ENCODE measurements at places on chromosomes 6 and 20. TPM values are rescaled to one million over a fixed set of nuclear protein-coding genes. Genes with fewer than 3 reads are reported as not detected.

CFAP61 gene
- 0.52 TPM for total RNA-seq

SAMHD1 gene
- total RNA-seq: 87.7 TPM

RBM24 gene
- 2.3 TPM for total RNA-seq

SYTL3 gene
- 1.8 TPM for total RNA-seq

AVP gene
- not detected for total RNA-seq

GSTA3 gene
- total RNA-seq: not detected

RIMS4 gene
- total RNA-seq: 0.26 TPM

NFATC2 gene
- total RNA-seq: 4.9 TPM

DUSP15 gene
- 2.9 TPM for total RNA-seq

MUC21 gene
- not detected for total RNA-seq

DZANK1 gene
- total RNA-seq: 1.6 TPM

- H3K4me3 ChIP-seq: no peak overlapping the region
- H3K27me3 ChIP-seq: no peaks in the 10 kb centered on the region
- no peaks in the 10 kb centered on the region for H3K36me3 ChIP-seq
- no peak for DNase-seq
- no peak overlapping the region for H3K27ac ChIP-seq
- no peaks in the 10 kb centered on the region for H3K4me1 ChIP-seq
These were observed 271.1 kb downstream of the SAMD5 start for GRCh38 chr6:147779624-147780023.

- H3K4me1 ChIP-seq: no peaks in the 10 kb centered on the region
- H3K27me3 ChIP-seq: no peaks in the 10 kb centered on the region
- H3K36me3 ChIP-seq: no peaks in the 10 kb centered on the region
These were observed 93.3 kb downstream of the EDN1 start for GRCh38 chr6:12383448-12383847.

DNA sequence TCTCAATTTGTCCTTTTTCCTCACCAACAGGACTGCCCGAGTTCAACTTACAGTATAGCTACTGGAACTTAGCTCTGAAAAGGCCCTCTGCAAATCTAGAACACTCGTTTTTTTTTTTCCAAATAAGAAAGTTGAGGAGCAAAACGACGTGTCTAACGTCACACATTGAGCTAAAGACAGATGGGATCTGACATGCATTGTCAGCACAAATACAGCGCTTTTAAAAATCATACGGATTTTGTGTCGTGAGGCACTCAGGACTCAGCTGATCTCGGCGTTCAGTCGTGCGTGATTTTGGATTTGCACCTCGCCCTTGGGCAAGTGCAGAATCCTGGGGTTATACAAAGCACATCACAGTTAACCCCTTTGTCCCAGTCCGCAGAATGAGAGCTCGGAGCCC is 94.7 kb upstream of the ZNF322 start:
- no peak overlapping the region for H3K27ac ChIP-seq
- no peak overlapping the region for H3K4me3 ChIP-seq
- DNase-seq: no peak
- no peaks in the 10 kb centered on the region for H3K4me1 ChIP-seq
- H3K36me3 ChIP-seq: no peaks in the 10 kb centered on the region

DNA sequence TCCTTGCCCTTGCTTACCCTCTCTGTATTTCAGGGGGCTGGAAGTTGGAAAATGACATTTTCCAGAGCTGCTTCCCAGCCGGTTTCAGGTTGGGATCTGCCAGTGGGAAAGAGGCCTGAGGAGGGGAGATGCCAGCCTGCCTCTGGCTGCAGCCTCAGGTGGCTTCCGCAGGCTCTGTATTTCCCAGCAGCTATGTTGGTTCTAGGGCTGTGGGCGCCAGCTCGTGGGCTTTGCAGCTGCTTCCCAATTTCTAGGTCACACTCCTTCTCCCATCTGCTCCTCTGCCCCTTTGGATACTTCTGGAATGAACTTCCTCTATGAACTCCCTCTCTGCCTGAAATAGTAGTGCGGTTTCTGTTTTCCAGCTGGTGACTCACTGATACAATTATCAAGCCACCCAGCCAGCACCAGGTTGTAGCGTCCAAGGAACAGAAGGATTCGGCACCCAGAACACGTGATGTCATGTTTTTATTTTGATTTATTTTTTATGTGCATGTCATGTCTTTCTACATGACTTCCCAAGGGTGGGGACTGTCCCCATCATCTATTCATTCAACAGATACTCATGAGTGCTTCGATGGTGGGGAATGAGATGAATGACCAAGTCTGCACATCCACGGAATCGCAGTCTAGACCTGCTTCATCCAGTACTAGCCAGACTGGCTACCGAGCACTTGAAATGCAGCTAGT is 38.0 kb downstream of the TGM2 start:
- no peak for DNase-seq
- no peak overlapping the region for H3K4me3 ChIP-seq
- peaks cover 35% of the 10 kb centered on the region for H3K4me1 ChIP-seq
- H3K27me3 ChIP-seq: no peaks in the 10 kb centered on the region
- peak overlapping the region; percentile 52 for H3K27ac ChIP-seq

DNA sequence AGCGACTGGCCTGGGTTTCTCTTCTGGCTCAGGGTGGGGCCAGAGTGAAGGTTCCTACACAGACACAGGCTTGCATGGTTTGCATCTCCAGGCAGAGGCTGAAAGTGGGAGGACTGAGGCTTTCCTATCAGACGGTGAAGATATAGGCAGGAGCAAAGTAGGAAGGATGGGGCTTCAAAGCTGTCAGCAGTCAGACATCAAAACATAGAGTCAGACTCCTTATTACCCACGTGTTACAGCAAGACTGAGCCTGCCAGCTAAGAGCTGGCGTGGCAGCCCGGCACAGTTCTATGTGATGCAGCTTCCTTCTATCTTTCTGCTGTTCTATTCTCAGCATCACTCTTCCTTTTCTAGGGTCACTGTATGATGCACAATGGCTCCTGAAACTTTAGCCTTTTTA is 445.1 kb downstream of the DOK5 start:
- H3K36me3 ChIP-seq: no peaks in the 10 kb centered on the region
- no peak for DNase-seq
- no peaks in the 10 kb centered on the region for H3K4me1 ChIP-seq
- H3K4me3 ChIP-seq: no peak overlapping the region
- H3K27me3 ChIP-seq: no peaks in the 10 kb centered on the region
- no peak overlapping the region for H3K27ac ChIP-seq

DNA sequence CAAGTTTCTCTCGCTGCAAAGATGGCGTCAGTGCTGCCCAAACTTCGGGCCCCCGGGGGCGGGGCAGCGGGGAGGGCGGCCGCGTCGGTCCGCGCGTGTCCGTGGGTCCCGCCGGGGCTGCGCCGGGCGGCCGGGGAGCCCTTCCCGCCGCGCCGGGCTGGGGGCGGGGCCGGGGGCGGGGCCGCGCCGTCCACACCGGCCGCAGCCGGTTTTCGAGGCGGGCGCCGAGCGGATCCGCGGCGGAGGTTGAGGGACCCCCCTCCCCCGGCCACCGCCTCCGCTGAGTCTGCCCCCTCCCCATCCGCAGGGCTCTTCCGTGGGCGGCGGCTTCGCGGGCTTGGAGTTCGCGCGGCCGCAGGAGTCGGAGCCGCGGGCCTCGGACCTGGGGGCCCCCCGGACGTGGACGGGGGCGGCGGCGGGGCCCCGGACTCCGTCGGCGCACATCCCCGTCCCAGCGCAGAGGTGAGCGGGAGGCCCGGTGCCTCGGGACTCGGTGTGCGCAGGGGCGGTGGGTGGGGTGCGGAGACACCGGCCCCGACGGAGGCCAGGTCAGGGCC is 572 bp downstream of the SLC2A4RG start:
- peak overlapping the region; percentile 14 for H3K4me3 ChIP-seq
- no peak for DNase-seq
- H3K27me3 ChIP-seq: no peaks in the 10 kb centered on the region
- peak overlapping the region; percentile 85 for H3K27ac ChIP-seq

GRCh38 chr6:128723667-128724066 is 159.3 kb upstream of the LAMA2 start:
- no peaks in the 10 kb centered on the region for H3K4me1 ChIP-seq
- H3K4me3 ChIP-seq: no peak overlapping the region
- H3K36me3 ChIP-seq: no peaks in the 10 kb centered on the region
- DNase-seq: no peak

GRCh38 chr6:83954371-83954770 is 79.2 kb upstream of the MRAP2 start:
- no peak for DNase-seq
- no peak overlapping the region for H3K4me3 ChIP-seq
- H3K27me3 ChIP-seq: no peaks in the 10 kb centered on the region
- H3K27ac ChIP-seq: no peak overlapping the region
- no peaks in the 10 kb centered on the region for H3K4me1 ChIP-seq
- H3K36me3 ChIP-seq: no peaks in the 10 kb centered on the region

GRCh38 chr20:40980828-40981310 is 47.8 kb upstream of the TOP1 start:
- no peak for DNase-seq
- H3K36me3 ChIP-seq: no peaks in the 10 kb centered on the region
- H3K4me3 ChIP-seq: no peak overlapping the region
- no peaks in the 10 kb centered on the region for H3K4me1 ChIP-seq
- no peak overlapping the region for H3K27ac ChIP-seq

- no peak for DNase-seq
- no peaks in the 10 kb centered on the region for H3K36me3 ChIP-seq
- peaks cover 25% of the 10 kb centered on the region for H3K4me1 ChIP-seq
- H3K4me3 ChIP-seq: no peak overlapping the region
- no peak overlapping the region for H3K27ac ChIP-seq
These were observed 2.5 kb downstream of the ZSWIM3 start for GRCh38 chr20:45859916-45860315.

DNA sequence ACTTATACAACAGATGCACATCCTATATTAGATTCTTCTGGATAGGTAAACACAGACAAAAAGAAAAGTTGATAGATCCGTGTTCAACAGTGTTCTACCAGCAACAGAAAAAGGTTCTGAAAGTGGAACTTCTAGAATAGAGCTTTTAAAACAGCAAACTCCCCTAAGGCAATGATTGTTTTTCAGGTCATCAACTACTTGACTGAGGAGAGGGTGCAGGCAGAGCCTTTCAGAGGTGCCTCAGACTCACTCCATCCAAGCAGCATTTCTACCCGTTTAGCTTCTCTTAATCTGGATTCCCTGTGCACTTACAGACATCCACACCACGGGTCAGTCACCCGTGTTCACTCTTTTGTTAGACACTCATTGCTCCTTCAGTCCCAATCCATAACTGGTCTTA is 28.9 kb downstream of the FYN start:
- DNase-seq: no peak
- no peaks in the 10 kb centered on the region for H3K27me3 ChIP-seq
- no peak overlapping the region for H3K4me3 ChIP-seq
- H3K4me1 ChIP-seq: peaks cover 3% of the 10 kb centered on the region
- H3K36me3 ChIP-seq: no peaks in the 10 kb centered on the region

DNA sequence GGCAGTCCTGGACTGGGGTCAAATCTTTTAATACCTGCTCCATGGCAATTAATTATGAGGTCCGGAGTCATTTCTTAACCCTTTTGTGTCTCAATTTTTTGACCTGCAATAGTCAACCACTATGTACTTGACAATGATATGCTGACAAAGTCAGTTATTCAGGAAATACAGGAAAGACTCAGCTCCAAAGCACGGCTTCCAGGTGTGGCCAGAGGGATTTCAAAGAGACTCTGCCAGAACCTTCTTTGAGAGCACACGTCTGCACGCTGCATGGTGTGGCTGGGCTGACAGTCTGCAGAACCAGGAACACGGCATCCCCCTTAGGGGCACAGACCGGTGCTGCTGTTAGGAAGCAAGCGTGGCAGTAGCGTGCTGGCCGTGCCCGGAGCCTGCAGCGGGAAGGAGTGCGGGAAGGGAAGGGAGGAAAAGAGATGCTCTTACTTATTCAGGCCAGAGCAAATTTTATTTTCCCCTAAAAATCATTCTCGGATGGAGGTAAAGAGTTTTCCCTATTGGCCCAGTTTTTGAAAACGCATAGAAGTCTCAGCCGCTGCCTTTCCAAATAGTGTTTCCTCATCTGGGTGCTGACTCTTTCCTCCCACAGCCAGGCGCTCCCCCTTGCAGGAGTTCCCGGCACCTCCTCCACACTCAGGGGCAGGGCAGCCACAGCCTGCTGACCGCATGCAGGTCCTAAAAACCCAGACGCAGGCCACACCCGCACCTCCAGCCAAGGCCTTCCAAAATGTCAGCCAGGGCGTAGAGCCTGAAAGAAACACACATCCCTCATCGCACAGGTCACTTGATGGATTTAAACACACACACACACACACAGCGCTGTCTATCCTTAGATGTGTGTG is 187.4 kb upstream of the SNX9 start:
- DNase-seq: no peak
- no peak overlapping the region for H3K27ac ChIP-seq
- H3K4me3 ChIP-seq: no peak overlapping the region
- no peaks in the 10 kb centered on the region for H3K36me3 ChIP-seq

- no peak for DNase-seq
- no peak overlapping the region for H3K4me3 ChIP-seq
- H3K4me1 ChIP-seq: no peaks in the 10 kb centered on the region
These were observed 401.9 kb downstream of the THBS2 start for GRCh38 chr6:168851460-168852375.

DNA sequence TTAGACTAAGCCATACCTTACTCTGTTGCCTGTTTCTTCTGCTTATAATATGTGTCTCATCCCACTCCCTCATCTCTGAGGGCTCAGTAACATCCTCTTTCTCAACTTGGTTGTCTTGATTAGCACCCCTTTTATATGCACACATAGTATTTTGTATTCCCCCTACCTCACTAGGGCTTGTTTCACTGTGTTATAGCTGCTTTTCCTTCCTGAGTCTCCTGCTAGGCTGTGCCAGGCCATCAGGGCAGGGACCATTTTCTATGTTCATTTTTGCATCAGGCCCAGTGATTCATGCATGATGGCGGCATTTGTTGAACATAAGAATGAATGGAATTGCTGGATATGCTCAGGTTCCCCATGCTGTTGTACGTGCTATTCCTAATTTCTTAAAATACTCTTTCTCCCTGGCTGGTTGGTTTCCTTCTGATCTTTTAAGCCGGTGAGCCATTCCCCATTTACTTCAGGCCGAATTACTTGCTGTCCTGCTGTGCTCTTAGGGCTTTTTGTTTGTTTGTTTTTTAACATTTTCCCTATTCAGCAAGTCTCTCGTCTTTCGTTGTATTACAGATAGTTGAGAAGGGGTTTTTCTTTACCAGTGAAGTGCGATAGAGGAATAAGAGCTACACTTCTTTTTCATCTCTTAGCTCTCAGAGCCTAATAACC is 183.2 kb downstream of the CARMIL1 start:
- H3K27ac ChIP-seq: no peak overlapping the region
- no peak for DNase-seq
- H3K4me3 ChIP-seq: no peak overlapping the region
- no peaks in the 10 kb centered on the region for H3K36me3 ChIP-seq

GRCh38 chr6:17015551-17016381 is 86.1 kb upstream of the STMND1 start:
- no peak for DNase-seq
- H3K27me3 ChIP-seq: no peaks in the 10 kb centered on the region
- H3K4me1 ChIP-seq: peaks cover 16% of the 10 kb centered on the region
- no peak overlapping the region for H3K27ac ChIP-seq

GRCh38 chr6:83804886-83805285 is 48.3 kb upstream of the RIPPLY2 start:
- H3K4me3 ChIP-seq: no peak overlapping the region
- no peaks in the 10 kb centered on the region for H3K27me3 ChIP-seq
- no peaks in the 10 kb centered on the region for H3K4me1 ChIP-seq
- H3K36me3 ChIP-seq: no peaks in the 10 kb centered on the region
- no peak for DNase-seq

All from body of pancreas (tissue), 4 donors.